ENCODE measurements at places on chromosomes 1 and 21. TPM values are rescaled to one million over a fixed set of nuclear protein-coding genes. Genes with fewer than 3 reads are reported as not detected.
A peak's percentile ranks its signal among the peaks of the same experiment; 100 is the strongest.

DNA sequence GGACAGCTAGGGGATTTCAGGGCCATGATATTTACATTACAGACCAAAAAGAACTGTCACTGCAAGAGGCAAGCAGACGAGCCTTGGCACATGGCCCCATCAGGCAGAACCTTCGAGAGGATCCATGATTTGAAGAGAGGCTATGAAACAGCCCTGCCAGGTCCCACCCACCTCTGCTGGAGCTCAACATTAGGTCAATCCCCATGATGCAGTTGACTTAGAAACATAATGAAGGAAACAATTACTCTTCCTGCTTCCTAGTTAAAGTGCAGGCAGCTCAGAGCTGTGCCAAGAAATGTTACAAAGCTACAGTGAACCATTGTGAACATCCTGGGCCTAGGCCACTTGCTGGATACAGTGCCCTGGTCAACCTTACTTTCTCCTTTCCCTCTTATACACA is 41.7 kb upstream of the PTCH2 start:
- DNase-seq = no peak

LEMD1 gene
- total RNA-seq = not detected

AHCYL1 gene
- 76.0 TPM for total RNA-seq

LAMB3 gene
- 0.72 TPM for total RNA-seq

GBP7 gene
- total RNA-seq = not detected

SPATA45 gene
- total RNA-seq = not detected

ZNF362 gene
- total RNA-seq = 5.7 TPM

MAP7D1 gene
- 30.8 TPM for total RNA-seq

- DNase-seq = no peak
These were observed 386.3 kb upstream of the BEND5 start for GRCh38 chr1:49163031-49163430.

DNA sequence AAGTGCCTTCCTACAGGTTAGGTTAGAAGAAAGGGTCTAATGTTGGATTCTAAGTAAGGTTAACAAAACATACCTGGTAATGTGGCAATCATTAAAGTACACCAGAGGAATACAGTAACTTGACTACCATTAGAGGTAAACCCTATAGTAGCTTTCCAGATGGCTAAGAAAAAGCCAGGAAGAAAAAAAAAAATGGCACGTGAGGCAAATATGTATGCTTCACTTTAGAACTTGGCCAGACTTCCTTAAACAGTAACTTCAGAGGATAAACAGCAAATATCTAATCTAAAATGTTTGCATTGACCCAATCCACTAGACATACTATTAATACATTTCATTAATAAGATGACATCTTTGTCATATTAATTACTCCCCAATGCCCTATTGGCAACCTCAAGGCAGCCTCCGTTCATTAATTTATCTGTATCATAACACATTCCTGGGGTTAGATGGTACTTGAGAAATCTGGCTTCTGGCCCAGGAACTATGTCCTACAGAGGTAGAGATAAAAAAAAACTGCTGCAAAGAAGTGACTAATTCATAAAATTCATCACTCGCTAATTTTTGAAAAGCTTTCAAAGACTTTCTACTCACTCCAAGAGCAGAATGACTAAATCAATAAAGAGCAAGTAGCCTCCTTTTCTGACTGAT is 5.8 kb downstream of the DCAF8 start:
- peak; percentile 76 for DNase-seq
